ENCODE measurements at places on chromosomes 6 and 20. TPM values are rescaled to one million over a fixed set of nuclear protein-coding genes. Genes with fewer than 3 reads are reported as not detected.

Gene POM121L2
- not detected for total RNA-seq

- DNase-seq: peak; percentile 55
These were observed 68.5 kb upstream of the SRSF6 start for GRCh38 chr20:43389211-43389610.

Gene PRDM13
- not detected for total RNA-seq

- peak; percentile 19 for DNase-seq
These were observed 1.5 kb downstream of the PABPC1L start for GRCh38 chr20:44911264-44911921.

DNA sequence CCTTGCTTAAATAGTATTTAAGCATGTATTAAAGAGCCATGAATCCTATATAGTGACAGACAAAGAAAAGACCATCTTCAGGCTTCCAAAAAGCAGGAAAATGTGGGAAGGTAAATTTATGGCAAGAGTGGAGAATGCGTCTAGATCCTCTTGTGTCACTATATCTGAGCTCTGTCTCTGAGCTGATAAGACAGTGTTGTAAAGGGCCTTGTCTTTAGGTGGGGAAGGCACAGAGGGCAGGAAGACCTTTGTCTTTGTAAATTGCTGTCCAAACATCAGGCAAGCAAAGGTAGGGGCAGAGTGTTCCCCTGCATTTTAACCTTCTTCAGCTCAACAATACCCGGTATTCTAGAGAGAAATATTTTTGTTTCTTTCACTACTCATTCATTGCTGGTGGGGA, 33.9 kb upstream of the MBOAT1 start:
- DNase-seq: no peak

DNA sequence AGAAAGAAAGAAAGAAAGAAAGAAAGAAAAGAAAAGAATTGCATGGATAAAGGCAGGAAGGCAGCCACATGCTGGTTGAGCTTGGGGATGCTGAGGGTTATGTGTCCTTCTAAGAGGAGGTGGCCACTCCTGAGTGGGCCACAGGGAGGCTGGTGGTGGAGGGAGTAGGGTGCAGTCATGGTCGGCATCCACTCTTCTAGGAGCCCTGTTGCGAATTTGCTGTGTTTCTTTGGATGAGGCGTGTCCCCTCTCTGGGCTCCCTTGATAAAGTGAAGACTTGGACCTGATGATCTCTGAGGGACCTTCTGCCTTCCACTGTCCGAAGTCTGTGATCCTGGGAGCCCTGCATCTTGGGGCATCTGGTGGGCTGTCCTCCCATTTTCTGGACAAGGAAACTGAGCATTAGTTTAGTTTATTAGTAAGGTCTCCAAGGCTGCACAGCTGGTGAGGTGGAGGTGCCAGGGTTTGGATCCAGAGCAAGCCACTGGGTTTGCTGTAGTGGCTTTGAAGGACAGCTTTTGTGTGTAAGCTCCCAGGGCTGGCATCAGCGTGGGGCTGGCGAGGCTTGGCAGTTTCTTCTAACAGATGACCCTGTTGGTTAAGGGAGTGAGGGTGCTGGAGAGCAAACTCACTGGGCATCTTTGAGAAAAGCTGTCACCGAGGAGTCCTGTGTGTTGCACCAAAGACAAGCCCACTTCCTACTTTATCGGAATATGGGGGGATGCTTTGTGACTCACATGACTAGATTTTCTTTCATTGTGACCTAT, 4.3 kb downstream of the DLGAP4 start:
- no peak for DNase-seq

Gene DNAH8
- total RNA-seq: 3.0 TPM

DNA sequence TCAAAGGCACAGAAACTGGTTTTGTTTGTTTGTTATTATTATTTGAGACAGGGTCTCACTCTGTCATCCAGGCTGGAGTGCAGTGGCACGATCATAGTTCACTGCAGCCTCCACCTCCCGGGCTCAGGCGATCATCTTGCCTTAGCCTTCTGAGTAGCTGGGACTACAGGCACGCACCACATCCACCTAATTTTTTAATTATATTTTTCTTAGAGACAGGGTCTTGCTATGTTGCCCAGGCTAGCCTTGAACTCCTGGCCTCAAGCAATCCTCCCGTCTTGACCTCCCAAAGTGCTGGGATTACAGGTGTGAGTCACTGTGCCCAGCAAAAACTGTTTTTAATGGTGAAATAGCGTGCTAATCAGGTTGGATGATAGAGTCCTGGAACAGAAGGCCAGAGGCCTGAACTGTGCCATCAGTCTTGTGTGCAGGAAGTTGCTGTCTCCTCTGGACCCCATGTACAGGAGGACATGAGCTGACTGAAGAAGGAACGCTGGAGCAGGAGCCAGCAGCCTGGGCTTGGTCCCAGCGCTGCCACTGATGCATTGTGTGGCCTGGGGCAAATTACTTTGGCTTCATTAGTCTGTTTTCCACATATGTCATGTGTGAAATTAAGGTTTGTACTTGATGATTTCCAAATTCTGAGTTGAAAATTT, 4.9 kb downstream of the TM9SF4 start:
- no peak for DNase-seq

Gene CNKSR3
- 14.8 TPM for total RNA-seq

- DNase-seq: peak; percentile 32
These were observed 71.1 kb downstream of the TASP1 start for GRCh38 chr20:13567663-13568062.

GRCh38 chr6:88294702-88295101, 128.6 kb upstream of the CNR1 start:
- DNase-seq: no peak

Gene BPHL
- total RNA-seq: 25.0 TPM

Gene ASF1A
- 27.5 TPM for total RNA-seq

- DNase-seq: no peak
These were observed 8.7 kb downstream of the B4GALT5 start for GRCh38 chr20:49704932-49705336.

GRCh38 chr6:76043690-76044089, 28.8 kb downstream of the IMPG1 start:
- no peak for DNase-seq

Gene OTOR
- total RNA-seq: 0.21 TPM

Gene MATN4
- 1.1 TPM for total RNA-seq

Gene SIGLEC1
- 2.2 TPM for total RNA-seq

Gene ADISSP
- total RNA-seq: 13.5 TPM

- DNase-seq: peak; percentile 59
These were observed 136.6 kb downstream of the SYNDIG1 start for GRCh38 chr20:24605937-24606455.

DNA sequence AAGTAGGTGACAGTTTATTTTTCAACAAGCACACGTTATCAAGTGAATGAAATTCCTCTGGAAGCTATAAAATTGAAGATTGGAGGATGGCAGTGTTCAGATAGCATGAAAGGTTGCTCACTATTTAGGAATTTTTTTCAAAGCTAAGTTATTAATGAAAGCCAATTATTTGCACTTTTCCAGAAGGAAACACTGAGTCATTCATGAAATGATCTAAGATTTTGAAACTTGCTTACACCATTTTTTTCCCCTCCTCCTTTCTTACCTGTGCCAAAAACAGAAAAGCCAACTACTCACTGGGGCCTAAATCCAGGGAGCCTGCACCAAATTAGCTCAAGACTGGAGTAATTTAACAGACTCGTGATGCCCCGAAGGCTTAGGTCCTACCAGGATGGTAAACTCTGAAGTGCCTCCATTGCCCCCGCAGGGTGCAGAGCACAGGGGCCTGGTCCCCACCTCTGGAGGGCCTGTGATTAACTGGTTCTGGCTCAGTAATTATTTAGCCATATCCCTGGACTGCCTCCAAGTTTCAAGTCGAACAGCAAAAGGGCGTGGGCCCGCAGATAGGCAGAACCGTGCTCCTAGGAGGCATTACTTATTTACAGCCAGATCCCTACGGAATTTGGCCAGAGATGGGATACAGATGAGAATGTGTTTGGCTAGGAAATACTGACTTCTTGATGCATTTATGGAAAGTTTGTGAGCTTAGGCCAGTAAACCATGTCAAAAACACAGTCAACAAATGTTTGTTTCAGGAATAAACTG, 28.0 kb upstream of the ZNF217 start:
- peak; percentile 75 for DNase-seq

DNA sequence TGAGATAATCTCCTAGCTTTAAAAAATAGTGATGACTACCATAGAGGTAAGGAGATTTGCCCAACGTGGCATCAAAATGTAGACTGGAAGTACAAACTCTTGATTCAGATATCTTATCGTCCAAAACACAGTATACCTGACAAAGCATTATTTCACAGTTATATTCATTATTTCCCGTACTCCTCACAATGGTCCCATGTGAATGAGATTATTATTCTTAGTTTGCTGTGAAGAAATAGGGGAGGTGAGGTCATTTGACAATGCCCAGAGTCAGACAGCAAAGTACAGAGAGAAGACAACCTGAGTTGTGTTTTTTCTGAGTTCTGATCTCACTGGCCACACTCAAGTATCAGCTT, 1.2 kb upstream of the TFB1M start:
- no peak for DNase-seq

Measured in tongue (tissue), 3 donors.